Dermis blood vessel endothelial cell (primary cell): ENCODE measurements at places on chromosomes 3 and 15.

- no peak for DNase-seq
Observed at GRCh38 chr15:100995471-100996430, 76.6 kb downstream of the LRRK1 start.

DNA sequence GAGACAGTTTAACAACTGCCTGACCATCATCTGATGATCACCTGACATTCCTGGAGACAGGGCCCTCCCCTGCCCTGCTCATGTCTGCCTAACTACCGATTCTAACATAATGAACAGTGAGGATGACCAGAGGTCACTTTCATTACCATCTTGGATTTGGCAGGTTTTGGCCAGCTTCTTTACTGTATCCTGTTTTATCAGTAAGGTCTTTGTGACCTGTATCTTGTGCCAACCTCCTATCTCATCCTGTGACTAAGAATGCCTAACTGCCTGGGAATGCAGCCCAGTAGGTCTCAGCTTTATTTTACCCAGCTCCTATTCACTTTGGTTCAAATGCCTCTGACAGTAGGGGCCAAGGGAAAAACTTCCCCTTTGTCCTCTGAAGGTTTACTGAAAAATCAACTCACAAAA is 40.2 kb downstream of the METTL6 start:
- DNase-seq = peak; percentile 48

DNA sequence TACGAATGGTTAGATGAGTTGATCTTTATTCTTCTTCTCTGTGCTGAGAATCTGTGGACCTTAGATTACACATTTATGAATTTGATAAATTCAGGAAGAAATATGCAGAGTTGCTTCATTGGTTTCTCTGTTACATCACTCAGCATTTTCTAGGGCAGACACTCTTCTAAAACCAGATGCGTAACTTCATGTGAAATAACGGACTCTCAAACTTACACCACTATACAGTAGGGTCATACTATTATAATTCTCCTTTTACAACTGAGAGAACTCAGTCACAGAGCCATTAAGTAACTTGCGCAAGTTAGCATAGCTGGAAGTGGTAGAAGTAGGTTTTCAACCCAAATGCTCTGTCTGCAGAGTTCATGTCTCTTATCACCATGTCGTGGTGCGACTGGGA is 5.7 kb downstream of the TMEM207 start:
- DNase-seq = no peak

DNA sequence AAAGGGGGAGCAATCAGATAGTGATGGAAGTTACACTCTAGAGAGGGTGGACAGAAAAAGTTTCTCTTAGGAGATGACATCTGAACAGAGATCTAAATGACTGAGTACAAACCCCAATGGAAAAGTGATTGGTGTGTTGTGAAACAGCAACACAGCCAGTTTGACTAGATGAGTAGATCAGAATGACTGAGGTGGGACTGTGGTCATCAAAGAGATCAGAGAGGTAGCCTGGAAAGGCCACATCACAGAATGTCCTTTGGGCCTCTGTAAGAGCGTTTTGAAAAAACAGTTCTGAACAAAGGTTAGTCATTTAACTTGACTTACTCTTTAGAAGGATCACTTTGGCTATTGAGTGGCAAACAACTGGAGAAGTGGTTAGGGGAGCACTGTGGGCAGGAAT is 10.6 kb downstream of the LRRC58 start:
- DNase-seq = no peak

GRCh38 chr15:70726753-70727152 is 36.6 kb downstream of the UACA start:
- no peak for DNase-seq

DNA sequence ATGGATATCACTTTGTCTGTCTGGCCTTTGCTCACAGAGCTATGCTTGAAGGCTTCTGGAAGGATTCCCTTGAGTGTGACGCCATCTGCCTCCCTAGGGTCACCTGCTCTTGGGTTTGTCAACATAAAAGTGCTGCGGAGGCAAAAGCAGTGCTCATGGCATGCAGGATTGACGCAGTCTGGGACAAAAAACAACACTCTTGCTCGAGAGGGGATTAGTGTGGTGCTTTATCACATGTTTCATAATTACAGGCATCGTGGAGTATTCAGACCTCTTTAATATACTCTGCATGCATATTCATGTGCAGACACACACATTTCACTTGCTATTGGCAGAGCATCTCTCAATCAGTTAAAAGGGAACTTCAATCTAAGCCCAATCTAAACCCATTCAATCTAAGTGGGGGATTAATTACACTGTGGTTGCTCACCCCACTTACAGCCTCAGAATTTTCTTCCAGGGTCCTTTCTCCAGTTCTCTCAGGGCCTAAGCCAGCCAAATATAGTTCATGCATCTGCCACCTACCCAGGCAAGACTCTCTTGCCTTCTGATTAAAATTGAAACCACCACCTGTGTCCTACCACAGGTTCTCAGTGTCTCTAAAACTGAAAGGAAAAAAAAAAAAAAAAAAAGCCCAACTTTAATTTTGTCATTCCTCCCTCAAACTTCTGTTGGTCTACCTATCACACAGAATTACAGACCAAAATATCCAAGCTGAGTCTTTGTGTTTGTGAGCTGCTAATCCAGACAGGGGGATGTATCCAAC is 75.6 kb downstream of the BFSP2 start:
- DNase-seq = no peak

DNA sequence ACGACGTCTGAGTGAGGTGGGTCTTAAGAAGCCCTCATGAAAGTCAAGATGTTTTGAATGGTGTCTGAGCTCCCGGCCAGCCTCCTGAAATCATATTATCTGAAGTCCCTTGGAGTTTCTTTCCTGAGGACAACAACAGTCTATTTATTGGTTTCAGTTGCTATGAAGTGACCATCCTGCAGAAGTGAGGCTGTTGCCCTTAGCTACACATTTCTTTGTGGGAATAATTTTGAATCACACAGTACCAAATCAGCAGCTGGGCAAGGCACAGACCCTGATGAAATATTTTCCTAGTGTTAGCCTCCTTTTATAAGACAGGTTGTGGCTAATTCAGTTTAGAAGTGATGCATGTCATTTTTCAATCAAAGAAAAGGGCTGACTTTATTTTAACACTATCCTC is 220.7 kb upstream of the AZI2 start:
- no peak for DNase-seq

DNA sequence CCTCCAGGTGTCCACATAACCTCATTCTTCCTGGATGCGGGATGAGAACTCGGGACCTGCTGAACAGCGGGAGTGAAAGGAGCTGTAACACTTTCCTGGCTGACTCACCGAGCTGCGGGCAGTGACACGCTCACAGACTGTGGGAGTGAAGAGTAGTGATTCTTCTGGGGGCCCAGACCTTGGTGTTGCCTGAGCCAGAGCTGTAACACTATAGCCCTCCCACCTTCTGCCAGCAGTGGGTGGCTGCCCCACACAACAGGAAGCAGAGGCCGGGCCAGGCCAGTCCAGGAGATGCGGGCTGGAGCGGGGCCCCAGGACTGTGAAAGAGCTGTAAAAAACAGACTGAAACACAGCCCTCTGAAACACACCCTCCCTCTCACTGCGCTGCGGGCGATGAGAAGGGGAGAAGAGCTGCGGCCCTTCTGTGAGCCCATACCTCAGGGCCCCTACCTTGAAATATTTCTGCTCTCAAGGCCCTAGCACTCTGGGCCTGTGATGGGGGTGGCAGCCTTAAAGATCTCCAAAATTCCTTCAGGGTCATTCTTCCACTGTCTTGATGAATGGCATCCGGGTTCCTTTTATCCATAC is 464.0 kb upstream of the CCDC54 start:
- DNase-seq = no peak

DNA sequence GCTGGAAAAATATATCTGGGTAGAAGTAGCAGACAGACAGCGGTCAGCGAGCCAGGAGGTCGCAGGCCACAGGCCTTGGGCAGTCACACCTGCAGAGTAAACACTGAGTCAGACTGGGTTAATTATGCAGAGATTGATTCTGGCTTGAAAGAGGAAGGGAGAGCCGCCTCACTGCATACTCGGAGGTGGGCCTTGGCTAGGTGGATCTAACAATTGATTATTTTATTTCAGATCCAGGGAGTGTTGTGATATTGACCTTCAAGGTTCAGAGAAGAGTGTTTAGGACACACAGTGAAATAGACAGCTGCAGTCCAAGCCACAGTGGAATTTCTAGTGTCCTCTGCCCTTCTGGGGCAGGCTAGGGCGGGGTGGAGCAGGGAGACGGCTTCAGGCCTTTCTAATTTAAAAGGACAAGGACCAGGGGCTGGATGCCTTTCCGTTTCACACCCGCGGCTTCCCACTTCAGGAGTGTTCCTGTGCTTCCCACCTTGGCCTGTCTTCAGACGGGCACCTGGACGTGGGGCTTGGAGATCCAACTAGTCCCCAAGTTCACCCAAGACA is 237.3 kb downstream of the XXYLT1 start:
- peak; percentile 57 for DNase-seq

DNA sequence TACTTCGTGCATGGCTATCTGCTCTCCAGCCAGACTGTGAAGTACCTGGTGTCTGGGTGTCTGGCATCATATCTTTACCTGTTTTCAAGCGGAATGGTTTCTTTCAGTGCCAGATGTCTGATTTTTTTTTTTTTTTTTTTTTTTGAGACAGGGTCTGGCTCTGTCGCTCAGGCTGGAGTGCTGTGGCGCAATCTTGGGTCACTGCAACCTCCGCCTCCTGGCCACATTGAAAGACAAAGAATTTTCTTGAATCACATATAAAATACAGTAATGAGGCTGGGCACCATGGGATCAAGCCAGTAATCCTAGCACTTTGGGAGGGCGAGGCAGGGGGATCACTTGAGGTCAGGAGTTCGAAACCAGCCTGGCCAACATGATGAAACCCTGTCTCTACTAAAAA is 2.8 kb upstream of the MESP1 start:
- no peak for DNase-seq

GRCh38 chr3:59426821-59427565 is 377.2 kb upstream of the CFAP20DC start:
- DNase-seq = no peak

GRCh38 chr15:70195587-70196305 is 98.0 kb upstream of the TLE3 start:
- peak; percentile 45 for DNase-seq

DNA sequence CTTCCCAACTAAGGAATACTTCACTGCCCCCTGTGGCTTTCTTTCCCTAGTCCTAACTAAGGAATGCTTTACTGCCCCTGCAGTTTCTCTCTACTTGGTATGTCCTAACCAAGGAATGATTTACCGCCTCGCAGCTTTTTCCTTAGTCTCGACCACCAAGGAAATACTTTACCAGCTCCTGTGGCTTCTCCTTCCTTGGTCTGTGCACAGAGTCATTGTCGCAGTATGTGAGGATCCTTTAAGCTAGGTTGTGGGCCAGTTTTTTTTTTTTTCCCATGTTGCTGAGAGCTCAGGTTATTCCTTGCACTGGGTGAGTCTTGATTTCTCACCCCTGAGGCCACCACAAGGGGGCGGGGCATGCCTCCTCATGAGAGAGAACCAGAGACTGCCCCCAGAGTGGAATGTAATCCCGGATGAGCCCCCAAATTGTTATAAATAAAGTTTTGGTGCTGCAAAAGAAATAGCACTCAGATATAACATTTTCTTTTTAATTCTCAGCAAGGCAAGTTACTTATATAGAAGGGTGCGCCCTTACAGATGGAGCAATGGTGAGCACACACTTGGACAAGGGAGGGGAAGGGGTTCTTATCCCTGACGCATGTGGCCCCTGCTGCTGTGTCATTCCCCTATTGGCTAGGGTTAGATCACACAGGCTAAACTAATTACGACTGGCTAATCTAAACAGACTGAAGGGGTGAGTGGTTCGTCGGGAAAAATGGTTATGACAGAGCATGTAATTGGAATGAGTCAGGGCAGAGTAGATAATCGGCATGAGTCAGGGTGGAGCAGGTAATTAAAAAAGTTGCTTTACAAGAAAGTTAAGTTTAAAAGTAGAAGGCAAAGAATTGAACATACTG is 27.0 kb downstream of the NDUFB4 start:
- DNase-seq = peak; percentile 31

DNA sequence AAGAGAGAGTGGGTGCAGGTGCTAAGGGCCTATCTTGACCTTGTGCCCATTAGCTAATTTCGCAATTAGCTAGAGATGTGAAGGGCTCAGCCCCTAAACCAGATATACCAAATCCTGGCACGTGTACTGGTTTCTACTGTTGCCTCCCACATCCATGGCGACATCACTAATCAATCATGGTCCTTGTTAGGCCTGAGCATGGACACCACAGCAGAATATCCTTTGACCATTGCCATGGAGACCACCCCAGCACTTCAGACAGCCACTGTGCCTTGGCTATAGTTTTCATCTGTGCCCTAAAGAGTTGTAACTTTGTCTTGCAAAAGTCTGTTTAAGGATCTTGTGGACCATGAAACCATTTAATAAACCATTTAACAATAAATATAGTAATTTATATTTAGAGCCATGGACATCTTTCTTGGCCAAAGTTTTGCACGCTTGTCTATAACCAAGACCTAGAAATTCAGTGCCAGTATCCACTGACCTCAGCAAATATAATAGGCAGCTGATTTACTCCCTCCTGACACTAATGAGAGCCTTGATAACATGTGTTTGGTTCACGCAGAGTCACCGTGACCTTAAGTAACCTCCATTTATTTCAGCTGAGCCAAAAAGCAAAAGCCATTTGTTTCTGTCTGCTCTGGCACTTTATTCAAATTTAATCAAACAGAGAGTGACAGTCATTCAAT is 43.4 kb downstream of the COLQ start:
- DNase-seq = no peak

DNA sequence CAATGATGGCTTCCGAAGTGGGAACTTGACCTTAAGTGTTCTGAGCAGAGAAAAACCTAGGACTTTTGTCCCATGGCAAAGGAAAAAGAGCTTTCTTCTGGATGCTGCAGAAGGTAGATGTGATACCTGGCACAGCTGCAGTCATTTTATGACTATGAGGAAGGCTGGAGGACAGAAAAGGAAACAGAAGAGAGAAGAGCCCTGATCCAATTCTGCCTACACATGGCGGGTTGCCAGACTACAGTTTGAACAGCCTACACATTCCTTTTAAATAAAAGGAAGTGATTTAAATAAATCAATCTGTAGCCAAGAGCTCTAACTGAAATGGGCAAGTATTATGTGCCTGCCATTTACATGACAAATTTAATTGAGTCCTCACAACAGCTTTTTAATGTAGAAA is 43.6 kb upstream of the CHRNB4 start:
- peak; percentile 15 for DNase-seq

- no peak for DNase-seq
Observed at GRCh38 chr3:50374363-50375257, 15.3 kb upstream of the TMEM115 start.
